ENCODE measurements at places on chromosomes 2 and 18.

DNA sequence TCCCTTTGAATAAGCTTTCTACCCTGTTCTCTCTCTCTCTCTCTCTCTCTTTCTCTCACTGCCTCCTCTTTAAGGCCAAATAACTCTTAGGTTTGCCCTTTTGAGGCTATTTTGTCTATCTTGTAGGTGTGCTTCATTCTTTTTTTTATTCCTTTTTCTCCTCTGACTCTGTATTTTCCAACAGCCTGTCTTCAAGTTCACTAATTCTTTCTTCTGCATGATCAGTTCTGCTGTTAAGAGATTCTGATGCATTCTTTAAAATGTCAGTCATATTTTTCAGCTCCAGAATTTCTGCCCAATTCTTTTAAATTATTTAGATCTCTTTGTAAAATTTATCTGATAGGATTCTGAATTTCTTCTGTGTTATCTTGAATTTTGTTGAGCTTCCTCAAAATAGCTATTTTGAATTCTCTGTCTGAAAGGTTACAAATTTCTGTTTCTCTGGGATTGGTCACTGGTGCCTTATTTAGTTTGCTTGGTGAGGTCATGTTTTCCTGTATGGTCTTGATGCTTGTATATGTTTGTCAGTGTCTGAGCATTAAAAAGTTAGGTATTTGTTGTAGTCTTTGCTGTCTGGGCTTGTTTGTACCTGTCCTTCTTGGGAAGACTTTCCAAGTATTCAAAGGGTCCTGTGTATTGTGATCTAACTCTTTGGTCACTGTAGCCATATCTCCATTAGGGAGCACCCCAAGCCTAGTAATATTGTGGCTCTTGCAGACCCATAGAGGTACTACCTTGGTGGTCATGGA is 35.4 kb upstream of the DYNC1I2 start:
- no peak for DNase-seq

GRCh38 chr2:136319237-136319636 is 201.3 kb upstream of the CXCR4 start:
- DNase-seq = no peak

GRCh38 chr2:120637847-120638246 is 97.8 kb upstream of the GLI2 start:
- no peak for DNase-seq

DNA sequence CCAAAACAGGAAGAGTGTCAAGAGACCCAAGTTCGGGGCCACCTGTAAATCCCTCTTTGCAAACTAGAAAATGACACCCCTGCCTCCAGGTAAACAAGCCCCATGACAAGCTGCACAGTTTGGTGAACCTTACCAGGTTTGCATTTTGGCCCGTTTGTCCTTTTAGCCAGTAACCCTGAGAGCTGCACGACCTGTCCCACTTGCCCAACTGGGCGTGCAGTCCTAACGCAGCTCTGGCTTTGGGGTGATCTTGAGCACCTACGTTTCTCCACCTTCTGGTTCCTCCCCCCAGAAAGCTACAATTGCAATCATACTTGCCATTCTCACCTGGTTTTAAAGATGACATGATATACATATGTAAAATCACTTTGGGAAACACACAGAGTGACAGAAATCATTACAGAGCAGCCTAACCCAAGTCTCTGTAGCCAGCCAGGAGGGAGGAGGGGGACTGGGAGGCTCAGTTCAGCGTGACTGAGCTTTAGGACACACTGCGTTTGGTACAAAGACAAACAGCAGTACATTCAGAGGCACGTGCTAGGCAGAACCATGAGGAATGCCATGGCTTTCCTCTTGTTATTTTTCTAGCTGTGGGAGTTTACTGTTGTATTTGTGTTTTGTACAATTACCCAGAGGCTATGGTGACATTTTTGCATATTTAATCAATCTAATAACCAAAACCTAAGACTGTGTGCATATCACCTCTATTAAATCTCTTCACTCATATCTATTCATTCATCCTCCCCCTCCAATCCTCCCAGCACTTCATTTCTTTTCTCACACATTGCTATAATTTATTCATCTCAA is 304.0 kb downstream of the IRS1 start:
- DNase-seq = no peak

DNA sequence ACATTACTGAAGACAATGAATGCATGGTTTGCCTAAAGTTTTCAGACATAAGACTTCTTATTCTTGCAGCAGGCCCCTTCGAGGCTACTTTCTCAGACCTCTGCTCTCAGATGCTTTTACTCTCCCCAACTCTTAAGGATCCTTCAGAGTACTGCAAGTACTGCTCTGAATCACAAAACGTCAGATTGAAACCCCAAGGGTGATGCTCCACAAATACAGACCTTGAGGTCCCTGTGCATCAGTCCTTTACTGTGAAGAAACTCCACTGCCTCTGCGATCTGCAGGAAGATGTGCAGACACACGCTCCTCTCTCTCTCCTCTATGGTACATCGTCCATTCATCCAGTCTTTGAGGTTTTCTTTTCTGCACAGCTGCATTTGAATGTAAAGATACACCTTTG is 52.8 kb downstream of the EIF2AK3 start:
- no peak for DNase-seq

DNA sequence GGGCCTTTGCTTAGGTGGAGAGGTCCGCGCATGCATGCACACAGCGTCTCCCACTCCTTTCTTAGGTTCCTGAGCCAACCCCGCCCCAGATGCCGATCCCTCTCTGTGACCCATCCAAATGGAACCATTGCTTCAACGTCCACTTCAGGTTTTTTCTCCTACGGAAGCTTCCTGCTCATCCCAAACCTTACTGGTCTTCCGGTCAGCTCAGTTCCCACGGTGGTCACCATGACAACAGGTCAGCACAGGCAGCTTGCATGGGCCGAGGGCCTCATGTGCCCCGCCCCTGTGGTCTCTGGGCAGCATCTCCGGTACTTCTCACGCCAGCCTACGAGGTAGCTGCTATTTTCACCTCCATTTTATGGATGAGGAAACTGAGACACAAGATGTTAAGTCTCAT is 163.7 kb downstream of the SOCS6 start:
- no peak for DNase-seq

DNA sequence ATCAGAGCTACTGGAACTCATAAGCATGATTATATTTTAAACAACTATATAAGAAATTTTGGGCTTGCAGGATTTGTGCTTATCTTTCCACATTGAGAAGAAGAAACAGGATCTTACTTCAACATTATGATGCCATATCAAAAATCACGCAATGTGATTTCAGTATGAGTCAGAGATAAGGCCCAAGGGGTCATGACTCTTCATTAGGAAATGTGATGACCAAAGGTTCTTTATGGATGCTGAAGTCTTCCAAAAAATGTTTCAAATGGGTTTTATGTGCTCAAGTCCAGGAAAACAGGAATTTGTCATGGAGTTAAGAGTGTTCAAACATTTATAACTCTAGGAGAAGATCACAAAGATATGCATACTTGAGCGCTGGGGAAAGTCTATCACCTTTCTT is 7.8 kb upstream of the SERPINB2 start:
- DNase-seq = no peak

DNA sequence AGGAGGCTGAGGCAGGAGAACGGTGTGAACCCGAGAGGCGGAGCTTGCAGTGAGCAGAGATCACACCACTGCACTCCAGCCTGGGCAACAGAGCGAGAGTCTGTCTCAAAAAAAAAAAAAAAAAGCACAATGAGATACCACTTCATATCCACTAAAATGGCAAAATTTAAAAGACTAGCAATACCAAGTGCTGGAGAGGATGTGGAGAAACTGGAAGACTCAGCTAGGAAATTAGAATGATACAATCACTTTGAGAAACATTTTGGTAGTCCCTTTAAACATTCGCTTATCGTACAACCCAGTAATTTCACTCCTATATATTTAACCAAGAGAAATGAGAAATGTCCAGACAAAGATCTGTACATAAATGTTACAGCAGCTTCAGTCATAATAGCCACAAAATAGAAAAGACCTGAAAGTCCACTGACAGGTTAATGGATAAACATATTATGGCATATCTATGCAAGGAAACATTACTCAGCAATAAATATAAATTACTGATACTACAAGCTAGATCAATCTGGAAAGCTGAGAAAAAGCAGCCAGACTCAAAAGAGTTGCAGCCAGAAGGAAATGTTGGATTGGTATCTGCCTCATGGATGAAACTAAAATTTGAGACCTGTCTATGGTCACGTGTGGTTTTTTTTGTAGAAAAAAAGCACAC is 40.0 kb downstream of the WDSUB1 start:
- no peak for DNase-seq

- DNase-seq = no peak
These were observed 44.0 kb downstream of the SLC4A1AP start for GRCh38 chr2:27707462-27708256.

DNA sequence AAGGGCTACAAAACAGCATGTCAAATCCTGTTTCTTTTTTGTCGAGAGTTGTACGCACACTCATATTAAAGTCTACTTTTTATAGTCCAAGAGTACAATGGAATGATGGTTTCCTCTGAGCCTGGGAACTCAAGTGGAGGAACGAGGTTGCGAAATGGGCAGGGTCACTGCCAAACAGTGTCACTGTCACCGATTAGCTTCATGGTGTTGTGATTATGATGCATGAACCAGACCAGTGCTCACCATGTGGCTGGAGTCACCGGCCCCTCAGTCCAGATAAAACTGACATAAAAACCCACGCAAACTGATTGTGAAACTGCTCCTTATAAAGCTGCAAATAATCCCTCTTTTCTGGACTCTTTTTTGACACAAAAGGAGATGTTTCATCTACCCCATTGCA is 122.0 kb downstream of the COPS8 start:
- no peak for DNase-seq

GRCh38 chr2:216838151-216838550 is 21.7 kb downstream of the TNP1 start:
- DNase-seq = no peak

DNA sequence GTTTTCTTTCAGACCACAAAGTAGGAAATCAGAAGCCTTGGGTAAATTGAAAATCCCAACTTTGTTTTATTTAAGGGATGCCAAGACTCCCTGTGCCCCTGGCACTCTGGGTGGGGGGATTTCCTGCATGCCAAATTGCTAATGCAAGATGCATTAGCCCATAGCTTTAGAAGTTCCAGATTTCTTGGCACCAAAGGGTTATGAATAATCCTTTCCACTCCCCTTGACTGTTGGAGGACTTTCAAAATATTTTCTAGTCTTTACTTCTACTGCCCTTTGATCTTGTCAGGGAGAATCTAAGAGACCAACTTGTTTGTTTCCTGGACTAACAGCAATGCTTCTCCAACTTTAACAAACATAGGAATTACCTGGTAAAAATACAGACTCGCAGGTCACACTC is 81.8 kb upstream of the TGIF1 start:
- DNase-seq = no peak

DNA sequence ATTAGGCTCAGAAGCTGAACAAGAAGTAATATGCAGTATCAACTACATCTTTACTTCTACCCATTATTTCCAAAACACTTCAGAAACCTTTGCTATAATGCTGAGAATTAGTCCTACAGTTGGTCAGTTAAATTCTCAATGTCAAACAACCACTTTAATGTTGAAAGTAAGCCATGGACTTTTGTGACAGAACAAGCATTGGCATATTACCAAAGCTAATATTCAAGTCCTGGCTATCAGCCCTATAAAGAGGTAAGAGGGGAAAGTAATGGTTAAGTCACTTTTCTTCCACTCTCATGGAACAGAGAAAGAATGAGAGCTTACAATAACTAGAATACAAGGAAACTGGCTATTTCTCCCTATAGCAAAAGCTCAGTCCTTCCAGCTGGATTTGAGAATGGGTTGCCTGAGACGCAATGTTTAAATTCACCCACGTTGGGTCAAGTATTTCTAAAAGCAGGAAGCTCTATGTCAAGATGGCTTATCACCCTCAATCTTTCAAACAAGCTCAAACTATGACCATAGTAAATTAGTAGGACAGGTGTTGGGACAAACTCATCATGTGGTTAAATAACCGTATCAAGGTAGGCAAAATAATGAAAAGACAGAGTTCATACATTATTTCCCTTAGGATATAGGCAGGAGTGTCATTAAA is 31.4 kb upstream of the MFSD6 start:
- DNase-seq = no peak

- no peak for DNase-seq
These were observed 29.3 kb downstream of the TGFA start for GRCh38 chr2:70523996-70524965.

GRCh38 chr2:226687641-226688253 is 111.9 kb downstream of the IRS1 start:
- no peak for DNase-seq

- DNase-seq = no peak
These were observed 10.8 kb downstream of the ASXL2 start for GRCh38 chr2:25867396-25868003.

- DNase-seq = no peak
These were observed 14.6 kb downstream of the KCNF1 start for GRCh38 chr2:10926191-10926820.

DNA sequence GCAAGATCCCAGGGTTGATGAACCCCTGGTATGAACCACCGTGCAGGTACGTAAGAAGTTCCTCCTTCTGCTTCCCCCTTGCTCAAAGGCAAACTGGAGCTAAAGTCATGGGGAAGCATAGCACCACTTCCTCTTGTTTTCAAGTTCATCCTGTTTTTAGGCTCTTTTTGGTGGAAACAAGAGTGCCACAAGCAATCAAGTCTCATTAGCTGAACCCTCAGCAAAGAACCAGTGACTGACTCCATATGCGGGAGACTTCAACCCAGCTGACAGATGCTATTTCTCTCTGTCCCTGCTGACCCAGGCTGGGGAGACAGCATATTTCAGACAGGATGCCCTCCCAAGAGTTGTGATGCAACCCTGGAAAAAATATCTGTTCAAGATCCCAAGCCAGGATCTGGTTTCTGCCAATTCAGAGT is 47.7 kb downstream of the BCL2 start:
- peak; percentile 47 for DNase-seq

GRCh38 chr2:24816404-24816803 is 23.2 kb downstream of the CENPO start:
- no peak for DNase-seq

- peak; percentile 8 for DNase-seq
These were observed 72.2 kb downstream of the MAP2 start for GRCh38 chr2:209495855-209496585.

GRCh38 chr2:235552671-235553070 is 58.8 kb downstream of the AGAP1 start:
- no peak for DNase-seq

DNA sequence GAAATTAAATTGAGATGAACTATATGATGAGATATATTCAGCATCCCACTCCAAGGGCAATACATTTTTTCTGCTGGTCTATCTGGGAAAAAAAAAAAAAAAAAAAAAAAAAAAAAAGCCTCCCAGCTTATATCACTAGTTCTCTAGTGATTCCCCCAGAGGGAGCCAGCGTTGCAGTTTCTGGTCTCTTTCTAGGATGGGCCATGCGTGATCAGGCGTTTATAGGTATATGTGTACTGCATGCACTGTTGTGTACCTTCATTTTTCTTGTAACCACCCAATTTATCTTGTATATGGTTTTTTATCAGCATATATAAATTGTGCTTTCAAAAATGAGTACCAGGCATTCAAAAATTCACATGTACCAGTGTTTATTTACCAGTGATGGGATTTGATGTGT is 35.1 kb downstream of the DCDC2C start:
- peak; percentile 72 for DNase-seq

Data from SK-N-SH (cell line).